ENCODE measurements at places on chromosomes 11 and 22.

- no peak for DNase-seq
These were observed 1.0 kb upstream of the TUBA8 start for GRCh38 chr22:18109410-18110193.

GRCh38 chr22:49853981-49854831 lies 562 bp downstream of the ZBED4 start:
- DNase-seq = no peak

DNA sequence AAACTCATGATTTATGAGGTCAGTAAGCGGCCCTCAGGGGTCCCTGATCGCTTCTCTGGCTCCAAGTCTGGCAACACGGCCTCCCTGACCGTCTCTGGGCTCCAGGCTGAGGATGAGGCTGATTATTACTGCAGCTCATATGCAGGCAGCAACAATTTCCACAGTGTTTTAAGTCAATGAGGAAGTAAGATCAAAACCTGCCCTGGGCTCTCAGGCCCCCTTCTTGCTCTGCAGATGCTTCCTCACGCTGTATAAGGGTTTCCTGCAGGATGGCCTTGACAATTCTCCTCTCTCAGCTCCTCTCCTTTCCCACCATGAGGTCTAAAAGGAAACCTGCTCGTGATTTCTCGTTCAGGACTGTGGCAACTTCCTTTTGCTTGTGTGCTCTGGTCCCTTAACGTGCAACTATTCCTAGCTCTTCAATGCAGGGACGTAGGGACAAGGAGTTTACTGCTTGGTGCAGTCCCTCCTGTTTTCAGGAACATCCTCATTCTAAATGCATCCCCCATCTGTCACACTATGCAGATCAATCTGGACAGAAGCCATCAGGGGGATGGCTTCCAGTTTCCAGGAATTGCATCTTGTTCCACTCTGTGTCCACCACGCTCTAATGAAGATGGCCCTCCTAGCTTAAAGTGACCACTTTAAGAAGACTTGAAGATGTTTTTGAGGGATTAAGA lies 64.3 kb upstream of the IGLL5 start:
- DNase-seq = no peak

- DNase-seq = no peak
These were observed 25.4 kb downstream of the CREB3L1 start for GRCh38 chr11:46302866-46303265.

- no peak for DNase-seq
These were observed 117.3 kb downstream of the PLEKHA7 start for GRCh38 chr11:16896729-16897469.

DNA sequence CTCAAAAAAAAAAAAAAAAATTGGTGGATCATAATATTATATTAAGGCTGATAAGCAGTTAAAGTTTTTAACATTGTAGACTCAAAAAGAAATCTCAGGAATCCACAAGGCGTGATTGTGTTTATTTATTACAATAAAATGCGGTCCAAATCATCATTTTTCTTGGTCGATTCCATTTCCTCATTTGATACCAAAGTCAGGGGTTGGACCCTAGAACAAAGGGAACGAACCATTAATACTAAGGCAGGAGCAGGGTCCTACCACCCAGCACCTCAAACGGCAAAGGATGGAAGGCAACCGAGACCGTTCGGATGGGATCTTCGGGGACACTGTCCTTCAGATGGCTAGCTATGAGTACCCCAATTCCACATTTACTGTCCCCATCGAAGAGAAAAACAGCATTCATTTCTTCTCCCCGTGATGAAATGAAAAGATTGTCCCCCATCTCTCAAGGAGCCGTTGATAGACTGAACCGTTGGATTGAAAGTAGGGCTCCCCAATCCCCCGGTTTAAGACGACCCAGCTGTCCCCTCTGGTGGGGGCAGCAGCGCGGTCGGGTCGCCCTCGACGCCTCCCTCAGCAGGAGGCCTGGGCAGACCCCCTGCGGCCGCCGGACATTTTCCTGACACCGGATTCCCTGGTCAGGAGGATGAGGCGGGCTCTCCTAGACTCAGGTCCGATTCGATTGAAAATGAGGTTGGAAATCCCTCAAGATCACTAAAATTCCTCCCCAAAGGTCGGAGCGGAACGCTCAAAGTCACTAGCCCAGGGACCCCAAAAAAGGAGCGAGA lies 607 bp downstream of the DMC1 start:
- DNase-seq = peak; percentile 7

DNA sequence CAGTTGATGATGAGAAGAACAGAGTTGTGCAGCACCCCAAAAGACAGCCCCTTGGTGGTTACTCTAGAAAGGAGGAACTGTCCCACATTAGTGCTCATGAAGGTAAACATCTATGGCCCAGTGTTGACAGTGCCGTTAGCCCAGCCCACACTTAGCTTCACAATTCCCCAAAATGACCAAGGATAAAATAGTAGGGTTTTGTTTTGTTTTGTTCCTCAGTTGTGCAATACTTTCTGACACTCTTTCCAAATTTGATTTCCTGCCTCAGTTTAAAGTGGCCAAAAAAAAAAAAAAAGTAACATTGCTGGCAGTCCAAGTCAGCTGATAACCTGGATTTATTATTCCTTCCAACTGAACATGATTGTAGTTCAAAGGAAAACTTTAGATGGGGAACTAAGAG lies 269.4 kb downstream of the TMEM135 start:
- no peak for DNase-seq

- no peak for DNase-seq
These were observed 50.3 kb downstream of the COMMD9 start for GRCh38 chr11:36238881-36239280.

GRCh38 chr11:125448136-125448535 lies 47.9 kb downstream of the FEZ1 start:
- DNase-seq = no peak

- no peak for DNase-seq
These were observed 3.6 kb upstream of the TOM1 start for GRCh38 chr22:35296051-35296450.

DNA sequence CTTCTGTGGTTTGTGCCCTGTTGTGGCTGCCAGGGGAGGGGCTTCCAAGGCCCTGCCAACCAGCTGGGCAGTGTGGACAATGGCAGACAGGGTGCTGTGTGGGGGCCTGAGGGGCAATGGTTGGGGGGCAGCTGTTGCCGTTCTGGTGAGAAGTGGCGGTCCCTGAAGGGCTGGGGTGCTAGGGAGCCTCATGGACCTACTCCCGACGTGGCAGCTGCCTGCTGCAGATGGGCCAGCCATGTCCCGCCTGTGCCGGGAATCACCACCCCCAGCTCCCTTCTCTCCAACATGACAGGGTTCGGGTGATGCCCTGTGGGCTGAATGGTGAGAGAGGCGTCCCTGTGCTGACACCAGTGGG lies 74.2 kb downstream of the KCNQ1 start:
- DNase-seq = no peak

DNA sequence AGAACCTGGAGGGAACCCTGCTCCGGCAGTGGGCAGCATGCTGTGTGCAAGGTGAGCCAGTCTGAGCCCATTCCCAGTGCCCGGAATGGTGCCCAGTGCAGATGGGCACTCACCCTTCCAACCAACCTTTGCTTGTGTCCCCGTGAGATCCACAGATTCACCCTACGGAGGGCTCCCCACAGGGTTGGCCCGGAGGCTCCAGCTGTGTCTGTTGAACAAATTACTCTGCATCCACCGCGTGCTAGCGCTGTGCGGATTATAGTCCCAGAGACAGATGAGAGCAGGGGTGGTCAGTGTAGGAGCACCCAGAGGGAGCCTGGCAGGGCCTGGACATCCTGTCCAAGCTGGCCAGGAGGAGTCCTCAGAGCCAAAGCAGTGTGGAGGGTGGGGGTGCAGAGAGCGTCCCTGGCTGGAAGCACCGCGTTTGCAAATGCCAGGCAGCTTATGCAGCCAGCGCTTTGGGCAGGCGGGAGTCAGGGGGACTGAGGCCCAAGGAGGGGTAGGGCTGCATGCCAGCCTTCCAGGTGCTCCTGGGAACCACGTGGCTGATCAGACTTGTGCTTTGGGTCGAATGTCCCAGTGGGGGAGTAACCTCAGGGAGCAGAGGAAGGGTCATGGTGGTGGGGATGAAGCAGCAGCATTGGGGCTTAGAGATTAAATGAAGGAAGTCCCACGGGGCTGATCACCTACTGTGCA lies 80.5 kb downstream of the KCNQ1 start:
- DNase-seq = no peak

GRCh38 chr22:33807470-33807869 lies 112.8 kb downstream of the LARGE1 start:
- no peak for DNase-seq

- DNase-seq = no peak
These were observed 10.1 kb downstream of the C11orf91 start for GRCh38 chr11:33690290-33691065.

DNA sequence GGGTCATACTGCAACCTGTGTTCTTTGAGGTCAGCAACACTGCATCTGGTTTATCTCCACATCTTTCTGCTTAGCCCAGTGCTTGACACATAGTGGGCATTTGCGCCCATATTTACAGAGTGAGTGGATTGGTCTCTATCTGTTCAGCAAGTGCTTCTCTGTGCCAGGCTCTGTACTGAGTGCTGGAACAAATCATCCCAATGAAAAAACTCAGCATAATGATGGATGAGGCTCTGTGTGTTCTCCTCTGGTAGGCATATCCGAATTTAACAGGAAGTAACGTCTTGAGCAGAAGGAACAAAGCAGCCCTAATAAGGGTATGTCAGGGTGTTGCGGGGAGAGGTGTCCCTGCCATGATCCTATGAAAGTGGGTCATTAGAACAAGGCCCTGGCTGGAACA lies 46.0 kb downstream of the MCM5 start:
- no peak for DNase-seq

DNA sequence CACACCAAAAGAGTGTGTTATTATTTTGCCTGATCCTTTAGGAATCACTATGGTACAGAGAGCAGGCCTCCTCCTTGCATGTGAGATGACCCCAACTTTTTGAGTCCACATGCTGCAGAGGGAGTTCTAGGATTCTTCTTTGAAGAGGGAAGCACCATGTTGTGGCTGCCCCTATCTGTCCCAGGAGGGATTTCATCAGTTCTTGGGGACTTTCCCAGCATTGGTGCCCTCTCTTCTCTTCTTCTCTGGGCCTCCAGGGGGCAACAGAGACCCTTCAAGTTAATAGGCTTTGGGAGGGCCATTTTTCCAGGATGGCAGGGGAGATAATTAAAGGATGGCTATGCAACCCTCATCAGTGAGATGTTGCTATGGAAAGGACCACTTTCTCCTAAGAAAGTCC lies 3.6 kb downstream of the MMP1 start:
- peak; percentile 16 for DNase-seq

DNA sequence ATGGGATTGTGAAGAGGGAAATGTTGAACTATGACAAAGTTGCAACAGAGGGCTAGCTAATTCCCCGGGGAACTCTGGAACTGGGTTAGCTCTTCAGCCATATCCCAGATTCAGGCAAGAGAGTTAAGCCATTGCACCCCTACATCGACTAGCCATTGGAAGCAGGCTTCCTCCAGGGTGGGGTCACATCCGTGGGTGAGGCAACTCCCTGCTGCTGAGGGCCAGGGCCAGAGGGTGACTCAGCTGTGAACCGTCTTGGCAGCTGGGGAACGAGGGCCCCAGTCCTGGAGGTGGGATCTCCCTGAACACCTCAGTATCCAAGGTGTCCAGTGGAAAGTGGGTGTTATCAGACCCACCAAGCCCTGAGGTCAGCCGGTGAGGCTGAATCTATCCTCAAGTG lies 41.1 kb downstream of the RPS6KA4 start:
- DNase-seq = no peak

DNA sequence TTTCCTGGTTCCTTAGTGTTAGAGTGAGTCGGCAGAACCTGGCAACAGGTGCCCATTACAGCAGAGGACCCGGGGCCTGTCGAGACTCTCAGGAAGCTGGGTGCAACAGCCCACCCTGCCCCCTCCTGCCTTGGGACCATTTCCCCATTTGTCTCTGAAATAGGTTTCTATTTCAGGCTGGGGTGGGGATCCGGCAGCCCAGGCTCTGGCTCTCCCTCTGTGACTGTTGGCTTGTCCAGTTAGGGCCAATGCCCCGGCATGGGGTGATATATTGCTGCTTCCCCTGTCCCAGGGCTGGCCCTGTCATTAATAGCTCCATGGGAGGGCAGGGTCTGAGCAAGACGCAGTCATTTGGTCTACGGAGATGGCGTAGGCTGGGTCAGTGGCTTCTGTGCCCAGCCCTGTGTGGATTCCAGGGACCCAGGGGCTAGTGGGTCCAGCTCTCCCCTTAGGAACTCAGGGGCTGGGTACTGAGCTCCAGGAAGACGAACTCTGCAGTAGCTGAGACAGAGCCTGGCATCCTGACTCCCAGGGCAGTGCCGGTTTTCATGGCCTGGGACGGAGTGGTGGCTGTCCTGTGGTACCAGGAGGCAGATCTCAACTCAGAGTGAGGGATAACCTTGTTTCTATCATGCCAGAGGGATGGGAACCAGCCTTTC lies 2.7 kb downstream of the P2RY6 start:
- DNase-seq = no peak

DNA sequence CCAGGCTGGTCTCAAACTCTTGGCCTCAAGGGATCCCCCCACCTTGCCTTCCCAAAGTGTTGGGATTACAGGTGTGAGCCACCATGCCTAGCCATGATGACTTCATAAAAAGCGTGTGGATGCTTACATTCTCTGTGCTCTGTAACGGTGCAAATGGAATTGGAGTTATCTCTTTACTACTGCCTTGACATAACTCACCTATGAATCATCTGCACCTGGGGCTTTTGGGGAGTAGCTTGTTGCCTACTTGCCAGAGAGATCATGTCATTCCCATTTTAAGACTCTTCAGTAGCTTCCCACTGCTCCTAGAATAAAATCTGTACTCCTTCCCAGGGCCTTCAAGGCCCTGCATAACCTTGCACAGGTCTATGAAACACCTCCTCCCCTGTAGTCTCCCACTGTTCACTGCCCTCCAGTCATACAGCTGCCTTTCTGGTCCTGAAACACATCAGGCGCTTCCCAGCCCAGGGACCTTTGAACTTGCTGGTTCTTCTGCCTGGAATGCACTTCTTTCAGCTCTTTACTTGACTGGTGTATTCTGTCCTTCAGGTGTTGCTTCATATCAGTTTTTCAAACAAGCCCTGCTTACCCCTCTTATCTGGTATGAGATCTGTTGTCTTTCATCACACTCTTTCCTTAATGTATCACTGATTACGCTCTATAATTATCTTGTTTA lies 19.6 kb upstream of the MOGAT2 start:
- DNase-seq = no peak

DNA sequence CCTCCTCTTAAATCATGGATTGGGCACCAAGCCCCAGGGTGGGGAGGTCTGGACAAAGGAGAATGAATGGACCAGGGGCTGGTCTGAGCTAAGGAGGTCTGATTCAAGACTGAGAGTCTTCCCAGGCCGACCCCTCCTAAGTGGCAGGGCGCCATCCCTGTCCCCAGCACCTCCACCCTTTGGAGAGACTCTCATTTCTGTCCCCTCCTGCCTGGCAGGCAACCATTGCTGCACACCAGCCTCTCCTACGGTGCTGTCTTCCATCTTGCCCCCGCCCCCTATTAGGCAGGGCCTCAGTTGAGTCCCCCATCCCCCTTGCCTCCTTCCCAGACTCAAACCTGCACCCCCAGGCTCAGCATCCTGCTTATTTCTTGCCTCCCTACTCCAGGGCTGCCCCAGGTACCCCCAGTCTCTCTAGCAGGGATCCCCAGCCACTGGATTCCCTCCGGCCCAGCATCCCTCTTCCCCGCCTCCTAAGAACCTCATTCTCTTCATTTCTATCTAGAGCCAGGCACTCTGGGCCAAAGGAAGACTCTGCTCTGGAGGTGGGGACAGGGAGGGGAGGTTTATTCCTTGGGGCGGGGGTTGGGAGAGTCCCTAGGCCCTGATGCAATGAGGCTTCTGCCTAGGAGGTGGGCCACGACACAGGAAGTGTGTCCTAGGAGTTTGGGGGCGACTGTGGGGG lies 1.7 kb upstream of the RCOR2 start:
- DNase-seq = no peak

All from Jurkat, Clone E6-1 (cell line).